Fibroblast of upper back skin (primary cell): ENCODE measurements at places on chromosomes 7 and 10.

DNA sequence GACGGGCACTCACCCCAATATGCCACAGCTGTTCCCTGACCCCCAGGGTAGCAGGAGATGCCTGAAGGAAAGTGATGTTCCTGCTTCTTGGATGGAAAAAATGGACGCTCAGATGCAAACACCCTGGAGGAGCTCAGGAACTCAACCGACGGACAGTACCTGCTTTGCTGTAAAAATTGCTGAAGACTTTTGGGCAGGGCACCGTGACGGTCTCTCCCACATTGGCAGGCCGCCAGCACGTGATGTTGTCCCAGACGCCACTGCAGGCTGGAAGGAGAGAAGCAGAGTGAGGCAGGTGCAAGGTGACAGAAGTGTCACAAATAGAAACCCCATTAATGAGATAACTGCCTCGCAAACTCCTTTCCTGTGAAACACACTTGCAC lies 35.0 kb downstream of the VIPR2 start:
- DNase-seq: no peak

- DNase-seq: no peak
Observed at GRCh38 chr7:47991270-47991669, 11.9 kb upstream of the HUS1 start.

DNA sequence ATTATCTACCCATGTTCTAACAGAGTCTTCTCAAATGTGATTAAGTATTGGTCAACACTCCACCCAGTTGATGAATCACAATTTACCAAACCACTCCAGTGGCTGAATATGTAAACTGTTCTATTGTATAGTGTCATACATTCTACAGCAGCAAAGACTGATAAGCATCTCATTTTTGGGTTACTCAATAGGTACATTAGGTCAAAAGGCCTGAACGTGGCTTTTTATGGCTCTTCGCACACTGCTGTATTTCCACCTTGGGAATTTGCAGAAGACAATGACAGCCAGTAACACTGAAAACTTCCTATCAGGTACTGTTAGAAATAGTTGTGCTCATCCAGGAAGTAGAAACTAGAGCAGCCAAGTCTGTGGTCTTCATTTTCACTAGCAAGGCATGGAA lies 166.9 kb downstream of the GLI3 start:
- peak; percentile 27 for DNase-seq

GRCh38 chr7:130908345-130909160 lies 174.5 kb upstream of the KLF14 start:
- no peak for DNase-seq

DNA sequence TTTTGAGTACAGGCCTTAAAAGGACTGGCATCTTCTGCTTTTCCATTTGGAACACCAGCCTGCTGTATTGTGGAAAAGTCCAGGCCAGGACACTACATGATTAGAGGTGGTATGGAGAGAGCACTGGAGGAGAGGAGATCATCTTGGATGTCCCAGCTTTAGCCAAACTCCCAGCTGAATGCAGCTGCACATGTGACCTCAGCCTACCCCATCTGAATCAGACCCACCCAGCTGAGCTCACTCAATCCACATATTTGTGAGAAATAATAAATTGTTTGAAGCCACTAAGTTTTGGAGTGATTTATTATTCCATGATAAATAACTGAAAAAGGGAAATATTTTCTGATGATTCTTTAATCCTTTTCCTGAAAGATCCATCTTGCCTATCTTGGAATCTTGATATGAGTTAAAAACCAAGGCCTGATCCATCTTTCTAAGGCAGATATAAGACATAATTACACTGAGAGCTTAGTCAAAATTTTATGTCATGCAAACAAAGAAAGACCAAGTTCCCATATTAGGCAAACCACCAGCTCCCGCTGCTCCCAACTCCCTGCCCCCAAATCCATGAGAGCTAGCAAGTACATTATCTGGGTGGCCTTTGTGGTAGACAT lies 55.1 kb upstream of the TRIL start:
- peak; percentile 60 for DNase-seq

DNA sequence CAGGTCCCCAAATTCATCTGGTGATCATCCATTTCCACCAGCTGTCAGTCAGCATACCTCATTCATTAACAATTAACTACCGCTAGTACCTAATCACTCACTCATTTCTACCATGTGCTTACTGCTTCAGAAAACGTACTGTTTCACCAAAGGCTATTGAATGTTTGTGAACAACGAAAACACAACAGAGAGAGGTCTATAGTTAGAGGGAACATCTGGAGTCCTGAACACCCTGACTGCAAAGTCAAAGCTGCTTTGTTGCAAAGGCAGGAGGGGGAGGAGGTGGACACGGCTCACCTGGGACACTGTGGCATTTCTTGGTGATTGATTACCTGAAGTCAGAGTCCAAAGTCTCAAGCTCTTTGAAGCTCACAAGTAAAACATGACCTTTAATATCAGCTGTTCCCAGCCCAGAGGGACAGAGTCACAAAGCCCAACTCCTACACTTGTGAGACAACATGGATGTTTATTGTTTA lies 342.3 kb upstream of the ADARB2 start:
- no peak for DNase-seq

DNA sequence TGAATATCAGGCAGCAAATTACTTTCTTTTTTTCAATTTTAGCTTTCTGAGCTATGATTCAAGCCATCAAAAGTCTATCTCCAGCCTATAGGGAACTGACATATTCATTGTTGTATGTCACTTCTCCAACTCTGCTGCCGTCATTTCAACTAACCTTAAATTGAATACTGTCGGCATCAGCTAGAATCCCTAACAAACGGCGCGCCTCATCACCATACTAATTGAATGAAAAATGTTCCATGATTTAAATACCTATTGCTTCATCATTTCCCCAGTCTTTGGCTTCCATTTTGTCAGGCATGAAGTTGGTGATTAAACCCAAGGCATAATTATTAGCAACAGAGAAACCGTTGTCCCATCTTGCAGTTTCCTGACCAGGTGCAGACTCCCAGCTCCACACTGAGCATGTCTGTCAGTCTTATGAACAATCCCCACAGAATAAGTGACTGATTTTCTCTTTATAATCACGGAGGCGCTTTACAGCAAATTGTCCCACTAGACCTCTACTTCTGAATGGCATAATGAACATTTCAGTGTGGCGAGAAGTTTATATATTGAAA lies 83.5 kb upstream of the NPY start:
- DNase-seq: no peak

DNA sequence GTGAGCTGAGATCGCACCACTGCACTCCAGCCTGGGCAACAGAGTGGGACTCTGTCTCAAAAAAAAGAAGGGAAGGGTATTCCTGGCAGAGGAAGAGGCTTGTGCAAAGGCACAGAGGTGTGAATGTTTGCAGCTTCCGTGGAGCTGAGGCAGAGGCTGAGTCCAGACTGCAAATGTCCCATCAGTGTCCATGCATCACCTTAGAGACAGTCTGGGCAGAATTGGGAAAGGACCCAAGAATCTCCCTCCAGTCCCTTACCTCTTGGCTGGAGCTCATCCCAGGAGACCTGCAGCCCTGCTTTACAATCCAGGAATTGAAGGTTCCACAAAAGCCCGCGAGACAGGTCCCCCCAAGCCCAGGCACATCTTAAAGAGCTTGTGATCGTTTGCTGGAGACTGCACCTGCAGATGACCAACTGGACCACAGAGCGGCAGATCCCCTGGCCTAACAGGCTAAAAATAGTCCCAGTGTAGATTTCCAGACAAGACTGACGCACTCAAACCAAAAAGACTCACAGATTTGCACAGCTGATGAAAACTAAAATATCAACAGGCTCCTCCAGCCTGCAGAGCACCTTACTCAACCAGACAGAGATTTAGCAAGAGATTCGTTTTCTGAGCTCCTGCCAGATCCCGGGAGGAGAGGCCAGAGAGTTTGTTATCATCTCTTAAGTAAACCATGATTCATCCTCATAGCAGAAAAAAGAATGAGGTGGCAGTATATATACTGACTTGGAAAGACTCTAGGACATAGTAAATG lies 22.9 kb upstream of the NANOS1 start:
- peak; percentile 98 for DNase-seq

DNA sequence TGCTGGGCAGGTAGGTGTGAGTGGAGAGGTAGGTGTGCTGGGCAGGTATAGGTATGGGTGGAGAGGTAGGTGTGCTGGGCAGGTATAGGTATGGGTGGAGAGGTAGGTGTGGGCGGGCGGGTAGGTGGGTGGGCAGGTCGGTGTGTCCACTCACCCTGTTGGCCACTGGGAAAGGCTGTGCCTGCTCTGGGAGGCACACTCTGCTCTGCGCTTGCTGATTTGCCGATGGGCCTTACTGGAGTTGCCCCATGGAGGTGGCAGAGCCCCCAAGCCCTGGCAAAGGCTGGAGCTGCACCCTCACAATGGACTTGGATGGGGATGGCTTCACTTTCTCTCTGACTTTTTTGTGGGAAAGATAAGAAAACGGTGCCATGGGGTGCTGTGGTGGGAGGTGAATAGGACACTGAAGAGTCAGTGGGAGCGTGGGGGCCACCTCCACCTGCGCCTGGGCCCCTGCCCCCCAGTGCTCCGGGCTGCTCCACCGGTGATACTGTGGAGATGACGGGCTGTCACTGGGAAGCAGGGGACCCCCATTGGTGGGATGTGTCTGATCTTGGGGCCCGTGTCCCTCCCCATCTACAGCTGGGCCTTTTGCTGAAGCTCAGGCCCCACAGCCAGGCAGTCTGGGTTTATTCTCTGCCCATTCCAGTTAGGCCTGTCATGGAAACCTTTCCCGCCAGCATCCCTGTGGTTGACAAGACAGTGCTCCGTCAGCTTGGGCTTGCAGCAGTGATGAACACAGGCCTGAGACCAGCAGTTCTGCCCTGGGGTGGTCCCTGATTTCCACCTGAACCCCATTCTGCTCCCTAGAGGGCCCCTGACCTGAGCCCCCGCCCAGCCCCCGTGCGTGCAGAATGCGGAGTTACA lies 75.0 kb downstream of the NKX6-2 start:
- no peak for DNase-seq

DNA sequence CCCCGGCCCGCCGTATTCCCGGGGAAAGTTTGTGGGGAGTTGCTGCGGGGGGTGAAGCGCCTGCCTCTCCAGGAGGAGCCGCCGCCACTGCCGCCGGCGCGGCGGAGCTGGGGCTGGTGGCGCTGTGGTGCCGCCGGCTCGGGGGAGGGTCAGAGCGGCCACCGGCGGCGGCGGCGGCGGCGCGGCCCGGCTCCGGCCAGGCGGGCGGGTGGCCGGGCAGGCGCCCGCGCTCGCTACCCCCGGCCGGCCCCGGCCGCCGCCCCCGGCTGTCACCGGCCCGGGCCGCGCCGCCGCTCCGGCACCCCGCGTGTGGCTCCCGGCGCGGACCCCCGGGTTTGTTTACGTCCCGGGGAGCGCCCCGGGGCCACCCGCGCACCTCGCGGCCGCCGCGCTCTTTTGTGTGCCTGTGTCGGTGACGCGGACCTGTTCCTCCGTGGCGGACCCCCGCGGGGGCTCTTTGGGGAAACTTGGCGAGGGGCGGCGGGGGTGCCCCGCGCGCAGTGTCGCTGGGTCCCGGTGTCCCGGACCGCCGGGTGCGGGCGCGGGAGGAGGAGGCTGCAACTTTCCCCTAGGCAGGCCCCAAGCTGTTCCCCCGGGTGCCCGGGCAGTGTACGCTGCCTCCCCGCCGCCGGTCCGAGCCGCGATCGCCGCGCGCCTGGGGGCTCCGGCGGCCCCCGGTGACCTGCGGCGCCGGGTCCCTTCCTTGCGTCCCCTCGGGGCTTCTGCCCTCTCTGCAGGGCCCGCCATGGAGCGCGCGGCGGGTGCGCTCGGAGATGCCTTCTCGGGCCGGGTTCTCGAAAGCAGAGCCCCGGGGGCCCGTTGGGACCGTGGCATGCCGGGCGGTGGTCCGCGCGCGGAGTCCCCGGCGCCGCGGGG lies 593 bp upstream of the CUX1 start:
- DNase-seq: no peak

- DNase-seq: no peak
Observed at GRCh38 chr7:102283477-102284189, 3.0 kb upstream of the SH2B2 start.

GRCh38 chr10:112308125-112308502 lies 24.9 kb downstream of the TECTB start:
- DNase-seq: no peak

GRCh38 chr10:130471486-130471885 lies 335.3 kb downstream of the GLRX3 start:
- no peak for DNase-seq

GRCh38 chr7:130490888-130491804 lies 739 bp upstream of the MEST start:
- DNase-seq: peak; percentile 31

GRCh38 chr10:116398224-116398623 lies 29.4 kb upstream of the PNLIPRP3 start:
- no peak for DNase-seq

DNA sequence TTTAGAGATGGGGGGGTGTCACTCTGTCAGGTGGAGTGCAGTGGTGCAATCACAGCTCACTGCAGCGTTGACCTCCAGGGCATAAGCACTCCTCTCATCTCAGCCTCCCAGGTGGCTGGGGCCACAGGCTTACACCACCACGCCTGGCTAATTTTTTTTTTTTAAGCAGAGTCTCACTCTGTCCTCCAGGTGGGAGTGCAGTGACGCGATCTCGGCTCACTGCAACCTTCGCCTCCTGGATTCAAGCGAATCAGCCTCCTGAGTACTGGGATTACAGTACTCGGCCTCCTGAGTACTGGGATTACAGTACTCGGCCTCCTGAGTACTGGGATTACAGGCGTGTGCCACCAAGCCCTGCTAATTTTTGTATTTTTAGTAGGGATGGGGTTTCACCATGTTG lies 23.6 kb upstream of the PPIA start:
- no peak for DNase-seq

GRCh38 chr7:87517136-87517815 lies 41.8 kb upstream of the ABCB4 start:
- DNase-seq: peak; percentile 19

DNA sequence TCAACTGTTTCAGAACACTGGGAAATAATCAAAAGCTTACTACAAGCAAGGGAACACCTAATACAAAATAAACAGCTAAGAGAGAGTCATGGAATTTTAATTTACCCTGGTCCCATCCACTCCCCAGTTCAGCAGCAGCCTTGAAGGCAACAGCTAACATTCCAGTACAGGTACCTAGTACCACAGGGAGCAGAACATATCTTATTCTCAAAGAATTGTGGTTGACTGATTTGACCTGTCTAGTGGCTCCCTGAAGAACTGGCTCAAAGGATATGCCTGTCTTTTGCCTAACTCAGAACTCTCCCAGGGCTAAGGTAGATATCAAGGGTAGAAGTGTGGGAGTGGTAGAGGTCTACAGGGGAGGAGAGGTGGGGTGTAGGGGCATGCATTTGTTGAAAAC lies 32.3 kb downstream of the SMURF1 start:
- no peak for DNase-seq
